ENCODE measurements at places on chromosomes 12 and 14.

- no peak for DNase-seq
These were observed 10.9 kb downstream of the LRTM2 start for GRCh38 chr12:1830981-1831963.

DNA sequence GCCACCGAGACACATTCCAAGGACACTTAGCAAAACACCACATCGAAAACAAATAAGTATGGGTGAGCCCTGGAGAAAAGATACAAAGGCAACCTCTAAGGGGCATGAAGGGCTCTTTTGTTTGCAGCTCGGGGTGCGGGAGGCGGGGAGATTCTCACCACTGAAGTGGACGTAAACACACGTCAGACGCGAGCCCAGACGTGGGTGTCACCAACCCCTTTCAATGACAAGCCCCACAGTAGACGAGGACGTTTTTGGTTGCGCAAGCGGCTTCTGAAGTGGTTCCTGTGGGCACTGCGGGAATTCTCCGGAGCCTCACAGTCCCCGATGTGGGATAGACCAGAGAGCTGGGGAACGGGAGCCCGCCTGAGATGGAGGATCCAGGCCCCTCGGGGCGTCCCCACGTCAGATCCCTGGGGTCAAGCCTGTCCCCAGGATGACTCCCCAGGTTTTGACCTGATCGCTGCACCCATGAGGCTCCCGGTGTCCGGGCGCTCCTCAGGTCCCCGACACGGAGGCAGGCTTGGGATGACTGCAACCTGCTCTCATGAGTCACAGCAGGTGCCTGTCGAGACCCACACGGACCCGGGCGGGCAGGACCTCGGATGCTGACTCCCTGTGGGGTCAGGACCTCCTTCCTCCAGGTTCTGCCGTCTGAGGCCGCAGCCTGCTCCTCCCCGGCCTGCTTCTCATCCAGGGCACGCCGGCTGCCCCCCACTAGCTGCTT, 20.3 kb upstream of the ADGRD1 start:
- no peak for DNase-seq

DNA sequence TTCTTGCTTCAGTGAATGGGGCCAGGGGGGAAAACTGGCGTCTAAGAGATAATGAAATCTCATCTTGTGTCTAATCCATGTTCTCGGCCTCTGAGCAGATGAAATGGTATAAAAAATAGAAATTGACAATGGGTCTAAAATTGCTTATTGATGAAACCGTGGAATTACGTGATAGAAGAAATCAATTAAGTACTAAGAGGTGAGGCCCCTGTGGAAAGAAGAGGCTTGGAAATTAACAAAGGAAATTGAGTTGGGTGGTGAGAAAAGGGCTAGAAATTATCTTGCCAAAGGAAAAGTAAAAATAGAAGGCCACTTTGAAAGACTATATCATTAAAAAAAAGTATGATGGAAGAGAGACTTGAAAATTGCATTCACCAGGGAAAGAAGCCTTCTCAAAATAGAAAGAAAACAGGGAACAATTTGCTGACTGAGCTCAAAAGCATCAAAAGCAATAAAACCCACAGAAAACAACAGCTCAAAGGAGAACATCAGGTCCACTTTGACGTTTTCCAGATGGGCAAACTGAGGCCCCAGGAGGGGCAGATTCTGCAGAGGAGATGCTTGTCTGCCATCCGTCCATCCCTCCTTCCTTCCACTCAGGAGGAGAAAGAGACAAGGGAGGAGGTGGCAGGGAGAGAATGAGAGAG, 226.1 kb upstream of the RTL1 start:
- no peak for DNase-seq

- no peak for DNase-seq
These were observed 4.6 kb upstream of the ATN1 start for GRCh38 chr12:6923003-6923732.

DNA sequence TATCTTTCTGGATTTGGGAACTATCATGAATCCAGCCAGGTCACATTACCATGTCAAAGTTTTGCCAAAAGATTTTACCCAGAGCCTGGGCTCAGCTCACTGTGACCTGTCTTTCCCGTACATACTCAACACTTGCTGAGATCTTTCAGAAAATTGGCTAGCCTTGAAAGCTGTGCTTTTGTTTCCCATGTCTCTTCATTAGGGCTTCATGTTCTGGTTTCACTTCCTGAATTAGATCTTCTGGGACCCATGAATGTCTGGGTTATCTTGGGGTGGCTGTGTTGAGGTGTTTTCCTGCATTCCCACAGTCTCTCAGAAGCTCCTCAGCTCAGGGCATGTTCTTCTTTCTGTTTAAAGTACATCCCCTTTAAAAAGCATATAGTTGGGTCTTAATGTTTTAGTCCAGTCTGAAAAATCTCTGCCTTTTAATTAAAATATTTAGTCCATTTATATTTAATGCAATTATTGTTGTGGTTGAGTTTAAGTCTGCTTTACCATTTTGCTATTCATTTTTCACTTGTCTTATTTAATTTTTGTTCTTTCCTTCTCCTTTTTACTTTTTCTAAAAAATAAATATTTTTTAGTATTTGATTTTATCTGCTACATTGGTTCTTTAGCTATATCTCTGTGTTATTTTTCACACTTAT, 242.7 kb downstream of the VRK1 start:
- no peak for DNase-seq

- no peak for DNase-seq
These were observed 324.1 kb downstream of the FLRT2 start for GRCh38 chr14:85853996-85854526.

DNA sequence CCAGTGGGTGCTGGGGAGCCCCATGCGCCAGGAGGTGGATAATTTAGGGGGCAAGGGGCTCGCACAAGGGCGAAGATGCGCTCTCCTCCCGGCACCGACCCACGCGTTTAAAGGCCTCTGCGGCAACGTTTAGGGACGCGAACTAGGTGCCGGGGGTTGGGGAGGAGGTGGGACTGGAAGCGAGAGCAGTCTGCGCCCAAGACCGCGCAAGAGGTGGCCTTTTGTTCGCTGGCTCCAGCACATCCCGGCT, 1.3 kb downstream of the SLC38A1 start:
- no peak for DNase-seq

- DNase-seq, result no peak
These were observed 735 bp upstream of the MAPKAPK5 start for GRCh38 chr12:111841236-111841749.

DNA sequence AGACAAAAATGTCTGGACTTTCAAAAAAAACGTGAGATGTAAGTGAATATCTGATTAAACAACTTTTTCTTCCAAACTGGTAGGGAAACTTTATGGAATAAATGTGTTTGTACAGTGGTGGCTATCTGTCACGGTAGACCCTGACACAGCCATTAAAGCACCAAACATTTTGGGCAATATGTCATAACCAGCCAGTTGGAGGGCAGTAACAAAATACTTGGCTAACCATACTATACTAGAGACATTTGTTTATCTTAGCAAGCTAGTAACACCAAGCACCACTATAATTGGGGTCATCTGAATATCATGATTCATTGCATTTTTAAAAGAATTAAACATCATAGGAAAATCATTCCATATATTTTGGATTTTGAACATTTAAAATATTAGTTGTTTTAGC, 6.0 kb upstream of the MYF6 start:
- no peak for DNase-seq

GRCh38 chr14:61698206-61698980, 3.1 kb downstream of the HIF1A start:
- no peak for DNase-seq

DNA sequence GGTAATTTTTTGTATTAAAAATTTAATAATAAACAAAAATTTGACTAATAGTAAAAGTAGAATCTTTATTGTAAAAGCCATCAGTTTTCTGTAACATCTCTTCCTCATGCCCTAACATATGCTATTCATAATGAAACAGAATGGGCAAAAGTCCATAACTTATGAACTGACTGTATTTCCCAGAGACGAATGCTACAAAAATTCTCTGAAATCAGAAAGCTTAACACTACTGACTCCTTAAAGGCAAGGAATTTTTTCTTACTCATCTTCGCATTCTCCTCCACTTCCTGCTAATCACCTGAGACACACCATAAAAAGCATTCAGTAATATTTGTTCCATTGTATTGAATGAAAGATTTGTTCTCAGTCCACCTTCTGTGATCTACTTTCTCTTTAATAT, 17.6 kb downstream of the MON2 start:
- DNase-seq, result no peak

DNA sequence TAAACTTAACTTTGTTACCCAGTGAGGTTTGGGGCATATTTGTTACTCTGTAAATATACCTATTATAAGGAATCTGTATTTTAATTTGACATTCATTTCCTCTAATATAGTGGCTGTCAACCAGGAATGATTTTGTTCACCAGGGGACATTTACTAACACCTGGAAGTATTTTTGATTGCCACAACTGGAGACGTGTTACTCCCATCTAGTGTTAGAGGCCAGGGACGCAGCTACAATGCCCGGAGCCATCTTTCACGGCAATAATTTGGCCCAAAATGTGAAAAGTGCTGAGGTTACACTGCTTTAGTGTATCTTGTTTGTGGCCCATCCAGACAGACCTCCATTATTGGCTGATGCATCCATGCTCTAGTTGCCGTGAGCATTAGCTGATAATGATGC, 881.3 kb upstream of the ATXN7L3B start:
- no peak for DNase-seq

- DNase-seq, result no peak
These were observed 35.5 kb downstream of the STXBP6 start for GRCh38 chr14:25014440-25014839.

DNA sequence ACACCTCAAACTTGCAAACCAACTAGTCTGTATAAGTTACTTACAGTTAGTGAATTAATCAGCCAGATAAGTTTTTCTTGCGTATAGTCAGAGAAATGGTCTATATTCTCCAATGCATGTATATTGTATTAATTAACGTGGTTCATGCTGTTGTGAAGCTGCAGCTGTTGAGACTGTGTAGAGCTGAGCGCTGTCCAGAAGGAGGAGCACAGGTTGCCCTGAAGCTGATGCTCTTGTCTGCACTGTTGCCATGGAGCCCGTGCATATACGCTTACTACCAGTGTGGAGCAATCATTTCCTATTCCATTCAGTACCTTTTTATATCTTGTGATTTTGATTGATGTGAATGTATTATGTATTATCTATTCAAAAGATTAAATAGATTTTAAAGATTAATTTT, 74.3 kb upstream of the ARID2 start:
- no peak for DNase-seq

DNA sequence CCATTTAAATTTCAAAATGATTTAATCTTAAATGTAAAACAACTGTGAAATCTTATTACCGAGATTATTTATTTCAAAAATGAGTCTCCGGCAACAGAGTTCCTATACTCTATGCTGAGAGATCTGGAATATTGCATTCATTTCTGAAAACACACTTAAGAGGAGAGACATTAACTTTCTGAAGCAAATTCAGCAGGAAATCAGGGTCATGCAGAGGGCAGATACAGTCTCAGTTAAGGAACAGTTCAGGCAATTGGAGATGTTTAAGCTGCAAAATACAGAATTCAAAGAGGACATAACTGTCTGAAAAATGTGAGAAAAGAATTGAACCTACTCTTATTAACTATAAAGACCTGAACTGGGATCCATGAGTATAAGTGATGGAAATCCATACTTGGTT, 320.7 kb downstream of the PAWR start:
- DNase-seq, result no peak

DNA sequence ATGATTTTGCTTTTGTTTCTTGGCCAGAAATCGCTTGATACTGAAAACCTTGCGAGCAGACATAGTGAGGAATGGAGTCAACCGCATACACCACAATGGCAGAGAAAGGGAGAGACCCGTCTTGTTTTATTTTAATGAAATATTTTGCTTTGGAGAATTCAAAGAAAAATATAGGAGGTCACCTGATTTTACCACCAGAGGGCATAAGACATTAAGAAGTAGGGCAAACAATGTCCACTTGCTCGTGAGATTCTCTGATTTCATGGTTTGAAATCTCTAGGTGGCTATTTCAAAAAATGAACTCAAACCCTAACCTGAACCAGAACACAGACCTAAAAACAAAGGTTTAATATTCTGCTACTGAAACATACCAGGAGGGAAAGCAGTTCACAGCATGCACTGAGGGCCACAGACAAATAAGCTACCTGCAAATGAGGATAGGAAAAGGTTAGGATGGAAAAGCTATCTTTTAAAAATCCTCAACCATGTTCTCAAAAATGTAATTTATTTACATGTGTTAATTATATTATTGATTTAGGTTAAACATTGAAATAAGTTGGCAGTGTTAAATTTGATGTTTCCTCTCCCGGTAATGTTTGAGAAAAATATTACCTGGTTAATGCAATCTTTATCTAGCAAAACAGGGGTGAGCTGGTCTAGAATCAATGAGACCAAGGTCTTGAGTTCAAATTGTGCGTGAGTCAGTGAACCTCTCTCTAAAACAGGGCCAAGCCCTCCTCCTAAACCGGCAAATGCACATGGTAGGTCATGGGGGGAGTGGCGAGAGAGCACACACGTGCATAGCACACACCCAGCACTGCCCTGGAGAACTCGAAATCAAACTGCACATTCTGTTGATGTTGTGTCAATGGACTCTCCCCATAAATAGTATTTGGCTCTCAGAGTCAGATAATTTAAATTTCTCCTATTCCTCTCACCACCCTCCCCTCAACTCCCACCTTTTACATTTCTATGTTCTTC, 12.5 kb downstream of the IFNG-AS1 start:
- no peak for DNase-seq

GRCh38 chr12:62712681-62713573, 222.0 kb downstream of the PPM1H start:
- no peak for DNase-seq

All from HS-27A (cell line).